Globus pallidus (tissue), 1 donor: ENCODE measurements at places on chromosomes 7 and 10.

- DNase-seq: no peak
Observed at GRCh38 chr7:136247211-136247610, 270.1 kb upstream of the MTPN start.

DNA sequence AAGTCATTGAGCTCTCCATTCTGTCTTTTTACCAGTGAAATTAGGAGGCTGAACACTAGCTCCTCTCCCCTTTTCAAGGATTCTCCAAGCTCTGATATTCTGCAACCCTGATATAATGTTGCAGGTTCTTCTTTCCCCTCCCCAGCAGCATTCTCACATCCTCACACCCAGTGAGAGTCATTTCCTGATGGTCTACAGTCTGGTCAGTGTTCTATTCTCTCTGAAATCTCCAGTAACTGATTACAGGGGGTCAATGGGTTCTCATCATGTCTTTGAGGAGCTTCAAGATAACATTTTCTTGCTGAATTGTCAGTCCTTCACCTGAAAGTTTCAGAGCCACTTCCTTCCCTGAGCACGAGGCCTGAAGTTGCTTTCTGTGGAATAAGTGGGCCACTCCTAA is 299.4 kb downstream of the PTEN start:
- no peak for DNase-seq

DNA sequence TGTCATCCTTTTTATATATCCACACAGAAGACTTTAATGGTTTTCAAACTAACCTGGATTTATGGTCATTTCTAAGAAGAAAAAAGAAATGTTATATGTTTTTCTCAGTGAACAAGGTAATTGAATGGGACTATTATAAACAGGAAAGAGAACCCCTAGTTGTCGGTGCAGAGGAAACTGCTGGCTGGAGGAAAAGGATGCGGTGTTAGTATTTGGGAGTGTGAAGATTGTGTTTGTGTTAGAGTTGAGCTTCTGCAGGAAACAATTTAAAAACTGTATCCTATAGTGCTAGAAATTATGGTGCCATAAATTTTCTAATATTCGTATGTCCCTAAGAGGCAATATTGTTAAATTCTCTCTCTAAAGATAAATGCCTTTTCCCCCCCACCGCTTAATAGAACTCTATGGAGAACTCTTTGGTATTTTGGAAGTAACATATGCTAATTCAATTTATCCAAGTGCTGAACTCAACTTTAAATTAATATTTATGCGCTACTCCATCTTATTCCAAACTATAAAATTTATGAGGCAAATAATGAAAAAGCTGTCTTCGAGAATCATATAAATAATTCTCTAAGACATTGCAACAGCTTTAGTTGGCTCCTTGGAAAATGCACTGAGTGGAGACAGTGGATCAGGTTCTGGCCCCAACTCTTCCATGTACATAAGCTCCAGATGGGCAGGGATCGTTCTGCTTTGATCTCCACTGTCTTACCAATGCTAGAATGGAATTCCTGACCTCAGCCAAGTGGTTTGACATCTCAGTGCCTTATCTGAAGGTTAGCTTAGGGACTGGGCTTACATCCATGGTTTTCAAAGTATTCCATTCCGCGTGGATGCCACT is 5.6 kb downstream of the BZW2 start:
- no peak for DNase-seq

DNA sequence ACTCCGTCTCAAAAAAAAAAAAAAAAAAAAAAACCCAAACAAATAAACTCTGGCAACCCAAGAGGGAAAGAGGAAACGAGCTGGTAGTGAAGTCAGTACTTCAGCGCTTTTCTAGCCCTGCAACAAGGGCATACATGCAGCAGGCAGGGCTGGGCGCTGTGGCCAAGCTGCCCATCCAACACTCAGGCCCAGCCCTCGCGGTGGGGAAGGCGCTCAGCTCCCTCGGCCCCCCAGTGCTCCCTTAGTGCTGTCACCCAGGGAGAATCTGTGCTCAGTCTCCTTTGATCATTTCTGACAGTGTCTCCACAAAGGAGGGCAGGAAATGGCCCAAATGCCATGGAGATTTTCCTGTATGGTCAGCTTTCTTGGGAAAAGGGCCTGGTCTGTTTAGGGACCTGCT is 97.2 kb downstream of the SMURF1 start:
- no peak for DNase-seq

DNA sequence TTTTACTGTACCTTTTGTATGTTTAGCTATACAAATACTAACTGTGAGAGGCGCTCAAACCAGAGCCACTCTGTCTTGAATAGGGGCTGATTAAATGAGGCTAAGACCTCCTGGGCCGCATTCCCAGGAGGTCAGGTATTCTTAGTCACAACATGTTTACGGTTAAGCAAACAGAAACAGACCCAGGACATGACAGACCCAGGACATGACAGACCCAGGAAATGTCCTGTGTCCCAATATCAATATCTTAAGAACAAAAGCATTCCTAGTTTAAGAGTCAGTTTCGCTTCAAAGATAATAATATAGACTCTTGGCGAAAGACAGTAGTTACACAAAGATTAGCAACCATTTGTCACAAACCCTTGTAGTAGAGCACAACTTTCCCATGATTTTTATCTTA is 304.5 kb downstream of the CCSER2 start:
- no peak for DNase-seq

DNA sequence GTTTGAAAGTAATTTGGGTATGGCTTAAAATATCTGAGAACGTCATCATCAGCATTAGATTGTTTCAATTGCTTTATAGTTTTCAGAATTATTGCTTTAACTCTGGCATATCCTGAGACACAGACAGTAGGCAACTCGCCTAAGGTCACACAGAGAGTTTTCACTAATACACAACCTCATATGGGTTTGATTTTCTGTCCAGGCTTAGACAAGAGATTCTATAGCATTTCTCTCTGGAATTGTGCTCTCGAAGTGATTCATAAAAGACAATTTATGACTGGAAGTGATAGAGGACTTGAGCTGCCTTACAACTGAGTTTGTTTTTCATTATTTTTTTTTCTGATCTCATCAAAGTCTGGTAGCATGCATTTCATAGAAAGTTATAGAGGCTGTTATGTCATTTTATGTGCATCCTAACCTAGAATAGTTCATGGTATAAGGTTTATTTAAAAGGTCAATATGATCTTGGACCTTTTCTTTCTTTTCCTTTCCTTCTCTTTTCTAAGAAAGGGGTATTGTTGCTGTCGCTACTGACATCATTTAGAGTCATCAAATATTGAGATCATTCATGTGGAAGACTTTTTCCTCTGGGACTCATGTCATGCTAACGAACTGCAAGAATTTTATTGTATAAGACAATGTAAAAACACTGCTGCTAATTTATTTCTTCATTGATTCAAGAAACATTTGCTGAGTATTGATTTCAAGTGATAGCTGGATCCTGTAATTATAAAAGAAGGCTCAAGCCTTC is 278.2 kb downstream of the PLXDC2 start:
- DNase-seq: no peak
